ENCODE measurements at places on chromosomes 5 and 9.
A peak's percentile ranks its signal among the peaks of the same experiment; 100 is the strongest.

- DNase-seq = no peak
Measured at GRCh38 chr9:94929369-94929756, 202.9 kb downstream of the AOPEP start.

DNA sequence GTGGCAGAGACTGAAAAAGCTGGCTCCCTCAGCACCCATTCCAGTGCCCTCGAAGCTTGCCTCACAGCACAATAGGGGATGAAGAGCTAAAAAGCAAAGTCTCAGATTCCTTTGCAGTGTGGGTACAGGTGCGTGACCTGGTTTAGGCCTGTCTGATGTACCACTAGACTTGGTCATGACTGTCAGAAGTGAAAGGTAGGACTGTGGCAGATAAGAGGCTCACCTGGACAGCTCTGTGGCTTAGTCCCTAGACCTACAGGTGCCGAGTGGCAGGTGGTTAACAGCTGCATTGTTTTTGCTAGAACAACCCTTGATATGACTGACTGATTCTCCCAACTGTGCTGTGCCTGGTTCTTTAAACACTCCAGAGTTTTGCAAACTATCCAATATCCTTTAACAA is 14.7 kb upstream of the SFXN1 start:
- DNase-seq = no peak

DNA sequence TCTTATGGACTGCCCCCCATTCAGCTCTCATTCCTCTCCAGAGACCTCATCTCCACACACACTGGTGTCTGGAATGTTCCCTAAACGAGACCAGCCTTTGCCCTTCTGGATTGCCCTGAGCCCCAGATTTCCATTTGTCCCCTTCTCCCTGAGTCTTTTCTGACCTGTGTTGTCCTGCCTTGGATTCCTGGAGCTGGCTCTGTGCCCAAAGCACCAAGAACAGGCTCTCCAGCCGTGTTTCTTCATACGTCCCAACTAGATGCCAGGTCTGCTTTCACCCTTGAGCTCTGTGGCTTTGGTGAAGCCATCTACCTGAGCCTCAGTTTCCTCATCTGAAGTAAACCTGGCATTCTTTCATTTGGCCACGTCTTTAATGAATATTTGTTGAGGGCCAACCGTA is 6.3 kb downstream of the CCDC180 start:
- no peak for DNase-seq

DNA sequence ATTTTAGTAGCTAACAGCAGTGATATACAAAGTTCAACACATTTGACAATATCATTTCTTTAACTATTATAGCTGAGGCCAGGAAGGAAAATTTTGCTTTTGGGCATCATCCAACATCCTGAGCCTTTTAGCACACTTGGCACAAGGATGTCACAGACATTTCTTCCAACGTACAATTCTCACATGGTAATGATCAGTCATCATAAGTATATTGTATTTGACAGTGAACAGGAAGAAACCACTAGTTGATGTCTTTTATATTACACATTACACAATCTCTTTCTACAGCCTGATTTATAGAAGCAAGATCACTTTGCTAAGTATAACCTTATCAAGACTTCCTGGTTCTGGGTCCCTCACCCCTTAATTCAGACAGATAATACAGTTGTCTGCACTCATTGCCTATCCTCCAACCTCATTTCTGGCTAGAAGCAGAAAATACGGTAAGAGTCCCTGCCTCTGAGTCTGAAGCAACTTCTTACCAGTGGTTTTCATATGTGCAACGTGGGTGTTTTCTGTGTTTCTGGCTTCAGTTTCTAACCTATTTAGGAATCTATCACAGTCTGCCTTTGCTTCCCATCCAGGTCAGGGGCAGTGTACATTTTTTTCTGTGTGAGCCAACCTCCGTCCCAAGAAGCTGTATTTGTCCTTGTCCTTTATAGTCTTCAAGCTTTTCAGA is 167.8 kb downstream of the PAM start:
- no peak for DNase-seq

DNA sequence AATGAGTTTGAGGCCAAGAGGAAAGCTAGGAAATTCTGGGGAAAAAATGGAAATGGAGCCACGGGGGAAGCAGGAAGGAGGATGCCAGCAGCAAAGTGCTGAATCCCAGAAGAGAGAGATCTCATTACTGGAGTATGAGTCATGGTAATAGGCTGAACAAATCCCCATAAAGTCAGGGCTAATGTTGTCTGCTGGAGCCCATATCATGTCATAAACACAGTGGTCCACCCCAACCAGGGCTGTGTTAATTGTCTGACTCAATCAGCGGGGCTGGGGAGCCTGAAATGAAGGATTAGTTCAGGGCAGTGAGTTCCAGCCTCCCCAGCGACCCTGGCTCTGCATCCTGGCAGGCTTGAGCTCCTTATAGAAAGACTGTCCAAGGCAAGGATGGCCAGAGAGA is 68.8 kb downstream of the TLR4 start:
- DNase-seq = no peak

DNA sequence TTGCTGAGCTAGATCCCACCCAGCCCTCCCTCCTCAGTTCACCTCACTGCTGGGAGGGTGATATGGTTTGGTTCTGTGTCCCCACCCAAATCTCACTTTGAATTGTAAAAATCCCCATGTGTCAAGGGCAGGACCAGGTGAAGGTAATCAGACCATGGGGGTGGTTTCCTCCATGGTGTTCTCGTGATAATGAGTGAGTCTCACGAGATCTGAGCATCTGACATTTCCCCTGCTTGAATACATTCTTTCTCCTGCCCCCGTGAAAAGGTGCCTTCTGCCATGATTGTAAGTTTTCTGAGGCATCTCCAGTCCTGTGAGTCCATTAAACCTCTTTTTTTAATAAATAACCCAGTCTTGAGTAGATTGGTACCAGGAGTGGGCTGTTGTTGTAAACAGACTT is 469.9 kb upstream of the DAP start:
- no peak for DNase-seq

DNA sequence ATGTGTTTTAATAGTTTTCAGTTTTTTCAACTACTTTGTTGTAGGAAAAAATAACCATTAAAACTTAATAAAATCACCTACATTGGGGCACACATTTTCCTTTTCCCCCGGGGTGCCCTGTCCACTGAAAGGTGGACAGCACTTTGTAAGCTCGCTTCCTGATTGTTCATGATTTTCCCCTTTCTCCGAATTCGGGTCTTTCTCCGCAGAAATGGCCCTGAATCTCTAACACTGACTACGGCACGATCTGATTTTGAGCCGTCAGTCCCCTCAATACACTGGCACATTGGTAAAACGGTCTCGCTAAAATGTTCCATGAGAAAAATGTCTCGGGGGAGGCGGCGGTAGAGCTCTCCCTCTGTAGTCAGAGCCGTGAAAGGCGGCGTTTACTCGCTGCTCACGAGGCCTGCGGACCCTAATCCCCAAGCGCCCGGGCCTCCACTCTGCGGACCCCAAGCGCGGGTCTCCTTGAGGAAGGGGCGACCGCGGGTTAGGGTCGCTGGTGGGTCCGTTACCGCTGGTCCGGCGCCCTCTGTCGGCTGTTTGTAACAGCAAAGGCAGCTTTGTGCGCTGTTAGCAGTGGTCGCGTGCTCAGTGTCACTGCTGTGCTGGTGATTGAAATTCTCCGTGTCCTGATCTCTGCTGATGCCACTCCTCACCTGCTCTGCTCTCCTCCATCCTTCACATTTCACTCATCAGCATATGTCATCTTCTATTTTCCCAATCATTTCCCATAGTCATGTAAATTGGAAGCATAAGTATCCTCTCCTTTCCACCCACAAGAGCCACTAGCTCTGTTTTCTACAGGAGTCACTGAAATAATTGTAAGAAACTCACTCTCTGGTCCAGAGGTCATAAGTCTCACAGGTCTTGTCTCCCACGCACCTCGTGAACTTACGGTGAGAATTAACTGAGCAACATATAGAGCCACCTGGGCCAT is 10.8 kb upstream of the IFNA2 start:
- peak; percentile 32 for DNase-seq

- DNase-seq = no peak
Measured at GRCh38 chr9:87824216-87824875, 58.3 kb upstream of the SPATA31E1 start.

- DNase-seq = no peak
Measured at GRCh38 chr9:70561111-70561510, 146.7 kb upstream of the KLF9 start.

DNA sequence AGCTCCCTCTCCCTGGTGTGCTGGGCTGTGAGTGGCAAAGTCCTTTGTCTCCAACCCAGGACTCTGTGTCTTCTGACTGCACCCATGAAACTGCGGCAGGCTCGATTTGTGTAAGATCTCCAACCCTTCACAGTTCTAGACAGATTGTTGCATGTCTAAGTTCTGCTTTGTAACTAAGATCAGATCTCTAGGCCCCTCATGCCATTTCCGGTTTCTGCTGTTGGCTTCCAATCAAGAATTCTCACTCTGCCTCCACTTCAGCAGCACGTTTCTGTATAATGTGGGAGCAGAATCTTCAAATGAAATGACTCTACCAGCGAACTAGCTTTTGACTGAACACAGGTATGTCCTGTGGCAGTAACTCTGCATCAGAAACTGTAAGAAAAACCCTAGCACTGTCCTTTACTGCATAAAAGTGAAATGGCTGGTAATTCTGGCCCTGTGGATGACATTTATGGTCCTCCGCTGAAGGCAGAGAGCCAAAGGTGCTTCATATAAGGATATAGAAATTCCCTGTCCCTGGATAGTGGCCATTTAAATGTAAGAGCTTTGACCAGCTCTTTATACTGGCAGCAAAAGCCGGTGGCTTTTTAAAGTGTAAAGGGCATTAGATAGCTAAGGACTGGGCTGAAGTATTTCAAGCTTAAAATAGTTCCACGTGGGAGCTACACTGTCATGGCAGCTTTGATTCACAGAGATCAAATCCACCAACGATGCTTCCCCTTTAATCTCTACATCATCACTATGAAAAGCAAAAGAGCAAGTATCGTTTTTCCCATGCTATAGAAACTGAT is 319.0 kb upstream of the CDH6 start:
- no peak for DNase-seq

- DNase-seq = no peak
Measured at GRCh38 chr5:131386779-131387178, 122.9 kb downstream of the CDC42SE2 start.

DNA sequence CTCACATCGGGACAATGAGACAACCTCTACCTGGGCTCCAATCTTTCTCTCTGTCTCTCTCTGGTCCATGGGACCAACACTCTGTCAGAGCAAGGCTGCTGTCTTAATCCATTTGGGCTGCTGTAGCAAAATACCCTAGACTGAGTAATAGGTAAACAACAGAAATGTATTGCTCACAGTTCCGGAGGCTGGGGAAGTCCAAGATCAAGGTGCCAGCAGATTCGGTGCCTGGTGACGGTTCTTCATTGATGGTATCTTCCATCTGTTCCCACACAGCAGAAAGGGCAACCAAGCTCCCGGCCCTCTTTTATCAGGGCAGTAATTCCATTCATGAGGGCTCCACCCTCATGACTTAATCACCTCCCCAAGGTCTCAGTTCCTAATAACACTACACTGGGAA is 61.3 kb upstream of the SPOCK1 start:
- DNase-seq = no peak

GRCh38 chr9:127588740-127589506 is 23.2 kb upstream of the STXBP1 start:
- DNase-seq = no peak

Measured in CD4-positive, CD25-positive, alpha-beta regulatory T cell (primary cell).